ENCODE measurements at places on chromosomes 16 and 17. TPM values are rescaled to one million over a fixed set of nuclear protein-coding genes. Genes with fewer than 3 reads are reported as not detected.

DNA sequence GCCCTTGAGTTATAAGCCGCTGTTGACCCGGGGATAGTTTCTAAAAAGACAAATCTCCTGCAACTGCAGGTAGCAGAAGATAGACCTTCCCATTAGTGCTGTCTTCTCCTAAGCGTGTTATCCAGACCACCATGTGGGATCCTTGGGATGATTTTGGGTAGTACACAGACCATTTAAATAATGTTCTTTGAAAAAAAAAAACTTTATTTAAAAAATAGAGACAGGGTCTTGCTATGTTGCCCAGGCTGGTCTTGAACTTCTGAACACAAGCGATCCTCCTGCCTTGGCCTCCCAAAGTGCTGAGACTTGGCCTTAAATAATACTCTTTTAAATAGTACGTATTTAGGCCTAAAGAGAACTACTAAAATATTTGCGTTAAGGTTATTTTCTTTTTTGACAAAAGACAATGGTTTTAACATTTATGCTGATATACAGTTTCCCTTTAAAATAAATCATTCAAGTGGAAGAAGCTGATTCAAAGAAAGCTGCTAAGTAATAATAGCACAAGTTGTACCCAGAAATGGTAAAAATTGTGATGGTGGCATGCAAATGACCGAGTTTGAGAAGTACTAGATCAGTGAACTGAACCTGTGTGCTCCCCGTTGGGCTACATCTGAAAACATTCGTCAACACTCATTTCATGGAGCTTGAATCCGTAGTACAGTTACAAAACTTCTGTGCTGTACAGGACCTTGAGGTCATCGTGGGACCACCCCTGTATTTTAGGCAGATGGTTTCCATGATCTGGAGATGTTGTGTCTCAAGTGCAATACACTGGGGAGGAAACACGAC, 24.0 kb downstream of the SMARCE1 start:
- no peak for DNase-seq

- DNase-seq = no peak
These were observed 200.9 kb upstream of the N4BP1 start for GRCh38 chr16:48810803-48811453.

DNA sequence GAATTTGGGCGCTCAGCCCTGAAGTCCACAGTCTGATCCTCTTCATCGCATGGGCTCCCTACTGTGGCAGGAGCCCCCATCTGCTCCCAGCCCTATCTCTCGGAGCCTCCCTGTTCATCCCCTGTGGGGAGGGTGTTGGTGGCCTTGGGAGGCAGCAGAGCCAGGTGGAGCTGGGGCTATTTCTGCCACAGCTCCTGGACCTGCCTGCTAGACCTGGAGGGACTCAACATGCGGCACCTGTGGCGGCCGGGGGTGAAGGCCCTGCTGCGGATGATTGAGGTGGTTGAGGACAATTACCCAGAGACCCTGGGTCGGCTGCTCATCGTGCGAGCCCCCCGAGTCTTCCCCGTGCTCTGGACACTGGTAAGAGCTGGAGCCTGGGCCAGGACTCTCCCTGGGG, 30.5 kb downstream of the NAGPA start:
- no peak for DNase-seq

- no peak for DNase-seq
These were observed 112.1 kb downstream of the ADAMTS18 start for GRCh38 chr16:77322757-77323156.

DNA sequence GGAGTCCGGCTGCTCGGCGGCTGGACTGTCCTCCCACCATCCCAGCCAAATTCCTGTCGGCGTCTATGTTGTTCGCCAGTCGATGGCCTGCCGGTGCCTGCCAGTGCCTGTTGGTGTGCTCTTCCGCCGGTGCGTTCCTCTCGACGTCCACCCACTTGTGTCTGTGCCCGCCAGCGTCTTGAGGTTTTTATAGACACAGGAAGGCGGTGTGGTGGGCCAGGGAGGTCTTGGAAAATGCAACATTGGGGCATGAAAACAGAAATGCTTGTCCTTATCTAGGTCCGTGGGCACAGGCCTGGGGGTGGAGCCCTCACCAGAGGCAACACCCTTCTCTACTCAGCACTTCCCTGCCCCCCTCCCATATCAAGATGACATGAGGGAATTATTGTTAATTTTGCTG, 167.8 kb downstream of the IRF8 start:
- DNase-seq = no peak

The CD7 gene
- 0.24 TPM for total RNA-seq

The E2F4 gene
- total RNA-seq = 44.7 TPM

The SMPD3 gene
- 0.34 TPM for total RNA-seq

The TMC7 gene
- total RNA-seq = 4.7 TPM

The NTN1 gene
- total RNA-seq = 8.6 TPM
